Fibroblast of skin of back (primary cell): ENCODE measurements at places on chromosomes 7 and 10.
A peak's percentile ranks its signal among the peaks of the same experiment; 100 is the strongest.

GRCh38 chr10:69389827-69390490, 26.8 kb downstream of the TACR2 start:
- peak; percentile 67 for DNase-seq

DNA sequence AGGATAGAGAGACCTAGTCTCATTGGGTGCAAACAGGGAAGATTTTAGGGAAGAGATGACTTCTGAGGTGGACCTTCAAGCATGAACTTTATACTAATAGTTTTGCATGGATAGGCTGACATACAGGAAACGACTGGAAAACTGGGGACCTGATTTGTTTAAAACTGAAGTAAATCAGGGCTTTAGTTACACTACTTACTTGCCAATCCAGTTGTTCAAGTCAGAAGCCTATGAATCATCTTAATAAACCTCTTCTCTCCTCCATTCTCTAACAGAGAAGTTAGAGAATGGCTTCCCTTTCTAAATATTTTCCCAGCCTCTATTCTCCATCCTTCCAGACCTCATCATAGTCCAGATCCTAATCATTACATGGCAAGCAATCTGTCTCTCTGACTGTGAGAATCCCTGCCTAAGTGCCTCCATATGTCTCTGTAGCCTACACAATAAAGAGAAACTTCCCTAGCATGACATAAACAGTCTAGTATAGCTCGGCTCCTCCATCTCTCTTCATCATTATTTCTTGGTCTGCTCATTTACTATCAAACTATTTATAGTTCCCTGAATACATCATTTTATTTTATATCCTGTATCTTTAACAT, 55.8 kb downstream of the PRKG1 start:
- DNase-seq = no peak

DNA sequence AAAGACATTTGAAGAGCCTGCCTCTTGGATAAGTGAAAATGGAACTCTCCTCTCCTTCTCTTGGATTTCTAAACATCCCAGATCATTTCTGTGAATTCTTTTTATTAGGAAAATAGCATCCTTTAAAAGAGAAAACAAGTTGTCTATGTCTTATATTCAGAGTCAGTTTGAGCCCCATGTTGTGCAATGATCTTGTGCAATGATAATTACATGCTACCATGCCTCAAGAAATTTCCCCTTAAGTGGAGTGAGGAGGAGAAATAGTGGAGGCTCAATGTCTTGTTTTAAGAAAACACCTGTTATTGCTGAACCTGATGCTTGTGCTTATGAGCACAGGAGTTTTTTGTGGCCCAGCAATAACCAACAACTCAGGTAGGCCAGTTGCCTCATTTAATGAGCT, 103.6 kb downstream of the NPSR1 start:
- no peak for DNase-seq

DNA sequence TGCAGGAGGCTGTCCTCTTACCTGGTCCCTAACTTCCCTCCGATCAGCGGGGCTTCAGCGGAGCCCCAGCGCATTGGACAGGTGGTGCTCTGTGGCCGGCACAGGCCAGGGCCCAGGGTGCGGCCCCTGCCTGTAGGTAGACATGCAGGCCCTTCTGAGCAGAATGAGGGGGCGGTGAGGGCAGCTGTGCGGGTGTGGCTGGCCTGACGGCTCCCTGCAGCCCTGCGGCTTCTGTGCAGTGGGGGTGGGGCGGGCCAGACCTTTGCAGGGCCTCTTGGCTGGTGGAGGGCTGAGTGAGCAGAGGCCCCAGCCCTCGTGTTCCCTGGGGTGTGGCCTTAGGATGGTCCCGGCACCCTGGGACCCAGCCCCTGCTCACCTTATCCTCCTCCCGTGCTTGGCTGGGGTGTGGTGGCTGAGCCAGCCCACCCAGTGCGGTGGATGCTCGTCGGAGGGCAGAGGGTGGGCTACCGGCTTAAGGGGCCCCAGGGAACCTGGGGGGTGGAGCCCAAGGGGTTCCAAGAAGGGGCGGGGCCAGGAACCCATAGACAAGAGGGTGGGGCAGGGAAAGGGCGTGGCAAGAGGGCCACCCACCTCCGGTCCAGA, 175.2 kb upstream of the TNRC18 start:
- peak; percentile 38 for DNase-seq

DNA sequence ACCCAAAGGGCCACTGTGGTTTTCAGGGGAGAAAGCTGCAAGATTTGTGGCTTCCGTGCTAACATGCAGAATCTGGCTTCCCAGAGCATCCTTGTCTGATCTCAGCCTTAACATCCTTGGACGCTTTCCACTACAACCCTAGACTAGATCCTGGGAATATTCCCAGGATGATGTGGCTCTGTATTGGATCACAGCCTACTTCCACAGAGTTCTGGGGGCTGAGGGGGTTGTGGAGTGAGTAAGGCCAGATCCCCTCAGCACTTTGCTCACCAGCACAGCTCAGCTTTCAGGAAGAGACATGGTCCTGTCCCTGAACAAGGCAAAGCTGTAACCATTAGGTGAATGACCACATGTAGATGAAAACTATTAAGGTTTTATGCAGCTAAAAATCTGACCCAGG, 241.3 kb upstream of the MYO3A start:
- DNase-seq = no peak

DNA sequence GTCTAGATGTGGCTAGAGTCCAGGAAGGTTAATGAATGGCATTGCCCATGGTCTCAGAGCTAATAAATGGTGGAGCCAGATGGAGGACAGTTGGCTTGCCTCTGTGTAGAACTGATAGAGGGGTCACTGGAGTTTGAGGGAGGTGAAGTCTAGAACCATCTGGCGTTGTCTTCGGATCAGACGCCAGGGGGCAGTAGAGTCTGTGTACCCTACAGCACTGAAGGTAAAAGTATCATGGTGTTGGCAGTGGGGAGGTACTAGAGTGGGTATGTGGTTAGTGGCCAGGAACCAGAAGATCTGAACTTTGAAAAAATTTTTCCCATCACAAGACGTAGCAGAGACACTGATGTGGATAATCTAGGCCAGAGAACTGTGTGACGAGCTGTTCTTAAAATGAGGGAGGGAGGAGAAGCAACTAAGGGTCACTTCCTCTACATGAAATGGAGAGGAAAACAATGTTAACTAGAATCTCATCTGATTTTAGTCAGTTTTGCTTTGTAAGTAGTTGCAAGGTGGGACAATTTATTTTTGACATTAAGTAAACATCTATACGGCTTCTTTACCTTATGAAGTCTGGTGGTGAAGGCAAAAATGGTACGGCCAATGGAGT, 227.9 kb upstream of the PRSS58 start:
- peak; percentile 20 for DNase-seq

DNA sequence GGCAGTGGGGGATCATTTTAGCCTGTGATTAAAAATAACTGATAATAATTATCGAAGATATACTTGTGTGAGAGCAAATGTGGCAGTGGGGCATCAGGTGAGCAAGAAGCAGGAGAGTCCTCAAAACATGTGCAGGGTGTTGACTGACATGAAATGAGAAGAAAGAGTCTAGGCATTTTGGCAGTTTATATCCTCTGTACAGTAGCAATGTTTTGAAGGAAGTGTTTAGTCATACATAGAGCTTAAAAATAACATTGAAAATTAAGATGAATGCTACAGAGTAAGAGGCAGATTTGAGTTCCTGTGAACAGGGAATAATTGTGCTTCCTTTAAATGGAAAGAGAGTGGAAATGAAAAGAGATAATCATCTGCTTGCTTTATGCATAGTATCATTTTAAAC, 47.4 kb downstream of the VPS50 start:
- DNase-seq = peak; percentile 32

GRCh38 chr10:124568339-124568738, 106.7 kb downstream of the LHPP start:
- DNase-seq = no peak
